GM23338 (cell line): ENCODE measurements at places on chromosomes 6 and 20.

GRCh38 chr6:41577356-41578216 lies 31.4 kb downstream of the FOXP4 start:
- DNase-seq: no peak

- peak; percentile 68 for DNase-seq
Measured at GRCh38 chr6:147285087-147285855, 81.1 kb downstream of the STXBP5 start.

DNA sequence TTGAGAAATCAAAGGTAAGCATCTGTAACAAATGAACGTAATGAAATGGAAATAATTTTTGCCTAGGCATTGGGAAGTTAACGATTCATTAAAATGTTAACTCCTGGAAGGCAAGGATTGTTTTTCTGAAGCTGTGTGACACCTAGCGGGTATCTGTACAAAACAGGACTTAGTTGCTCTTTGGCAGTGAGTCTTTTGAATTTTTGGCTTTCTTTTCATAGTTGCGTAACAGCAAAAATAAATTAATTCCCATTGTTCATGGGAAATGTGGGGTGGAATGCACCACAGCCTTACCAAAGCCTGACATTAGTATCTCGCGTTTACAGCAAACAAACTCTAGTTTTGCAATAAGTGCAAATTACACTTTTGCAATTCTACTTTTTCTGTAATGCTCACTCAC lies 92.7 kb upstream of the DTNBP1 start:
- no peak for DNase-seq

- DNase-seq: peak; percentile 60
Measured at GRCh38 chr6:166308033-166308768, at the start of gene PRR18. PRR18 (minus strand) TSS chr6:166308392; CDS start chr6:166308142, 250 bp downstream.
